LNCaP clone FGC (cell line): ENCODE measurements at places on chromosomes 11 and 22.

DNA sequence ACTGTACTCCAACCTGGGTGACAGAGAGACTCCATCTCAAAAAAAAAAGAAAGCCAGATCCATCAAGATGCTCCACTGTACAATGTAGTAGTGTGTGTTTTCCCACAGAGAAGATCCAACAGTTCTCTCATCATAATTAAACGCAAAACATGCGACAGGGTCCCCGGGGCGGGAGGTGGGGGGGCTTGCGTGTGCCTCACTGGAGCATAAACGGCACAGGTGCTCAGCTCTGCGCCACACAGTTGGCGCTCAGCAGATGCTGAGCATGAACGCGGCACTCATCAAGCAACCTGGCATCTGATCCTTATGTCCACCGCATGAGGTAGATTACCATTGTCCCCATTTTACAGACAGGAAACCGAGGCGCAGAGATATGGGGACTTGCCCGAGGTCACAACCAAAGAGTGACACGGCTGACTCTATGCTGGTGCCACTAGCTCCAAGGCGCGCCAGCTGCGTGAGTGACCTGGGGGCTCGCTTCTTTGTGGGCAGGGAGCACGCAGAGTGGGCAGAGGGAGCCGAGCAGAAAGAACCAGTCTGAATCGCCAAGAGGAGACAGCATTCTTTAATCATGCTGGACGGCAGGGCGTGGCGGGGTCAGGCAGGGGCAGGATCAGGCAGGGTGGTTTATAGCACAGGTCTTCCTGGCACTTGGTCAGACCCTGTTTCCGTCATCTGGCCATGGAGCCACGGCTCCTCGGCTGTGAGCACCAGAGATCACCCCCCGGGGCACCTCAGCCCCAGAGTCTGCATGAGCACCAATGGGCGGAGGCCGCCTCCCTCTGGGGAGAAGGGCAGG is 8.2 kb downstream of the C1QTNF6 start:
- no peak for DNase-seq

GRCh38 chr22:44080936-44081861 is 57.1 kb downstream of the PARVB start:
- no peak for DNase-seq

DNA sequence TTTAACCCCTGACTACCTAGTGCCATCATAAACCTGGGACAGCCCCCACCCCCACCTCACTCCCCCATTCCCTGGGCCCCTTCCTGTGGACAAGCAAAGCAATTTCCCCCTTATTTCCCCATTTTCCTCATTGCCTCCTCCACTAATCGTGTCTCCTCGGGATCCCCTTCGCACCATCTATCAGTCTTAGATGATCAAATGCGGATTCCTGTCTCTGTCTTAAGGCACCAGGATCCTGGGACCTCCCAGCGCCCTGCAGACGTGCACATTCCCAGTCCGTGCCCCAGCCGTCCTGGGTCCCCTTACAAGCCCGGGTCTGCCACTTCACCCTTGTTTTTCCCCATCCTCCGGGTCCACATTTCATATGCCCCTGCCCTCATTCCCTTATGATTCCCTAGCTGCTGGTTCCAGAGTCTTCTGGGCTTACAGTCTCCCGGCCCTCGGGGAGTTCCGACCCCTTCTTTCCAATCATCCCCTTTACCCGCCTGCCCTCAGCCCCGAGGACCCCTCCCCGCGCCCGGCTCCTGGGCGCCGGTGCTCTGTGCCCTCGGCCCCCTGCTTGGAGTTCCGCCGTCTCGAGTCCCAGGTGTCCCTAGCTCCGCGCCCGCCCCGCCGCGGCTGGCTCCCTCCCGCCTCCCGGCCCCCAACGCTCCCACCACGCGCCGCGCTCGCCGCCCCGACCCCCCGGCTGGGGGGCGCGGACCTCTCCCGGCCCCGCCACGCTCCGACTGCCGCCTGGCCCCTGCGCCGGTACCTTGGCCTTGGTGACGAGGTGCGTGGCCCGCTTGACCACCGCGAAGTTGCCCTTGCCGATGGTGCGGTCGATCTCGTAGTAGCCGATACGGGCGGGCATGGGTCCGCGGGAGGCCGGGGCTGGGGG is 599 bp downstream of the SIK3 start:
- DNase-seq = no peak

DNA sequence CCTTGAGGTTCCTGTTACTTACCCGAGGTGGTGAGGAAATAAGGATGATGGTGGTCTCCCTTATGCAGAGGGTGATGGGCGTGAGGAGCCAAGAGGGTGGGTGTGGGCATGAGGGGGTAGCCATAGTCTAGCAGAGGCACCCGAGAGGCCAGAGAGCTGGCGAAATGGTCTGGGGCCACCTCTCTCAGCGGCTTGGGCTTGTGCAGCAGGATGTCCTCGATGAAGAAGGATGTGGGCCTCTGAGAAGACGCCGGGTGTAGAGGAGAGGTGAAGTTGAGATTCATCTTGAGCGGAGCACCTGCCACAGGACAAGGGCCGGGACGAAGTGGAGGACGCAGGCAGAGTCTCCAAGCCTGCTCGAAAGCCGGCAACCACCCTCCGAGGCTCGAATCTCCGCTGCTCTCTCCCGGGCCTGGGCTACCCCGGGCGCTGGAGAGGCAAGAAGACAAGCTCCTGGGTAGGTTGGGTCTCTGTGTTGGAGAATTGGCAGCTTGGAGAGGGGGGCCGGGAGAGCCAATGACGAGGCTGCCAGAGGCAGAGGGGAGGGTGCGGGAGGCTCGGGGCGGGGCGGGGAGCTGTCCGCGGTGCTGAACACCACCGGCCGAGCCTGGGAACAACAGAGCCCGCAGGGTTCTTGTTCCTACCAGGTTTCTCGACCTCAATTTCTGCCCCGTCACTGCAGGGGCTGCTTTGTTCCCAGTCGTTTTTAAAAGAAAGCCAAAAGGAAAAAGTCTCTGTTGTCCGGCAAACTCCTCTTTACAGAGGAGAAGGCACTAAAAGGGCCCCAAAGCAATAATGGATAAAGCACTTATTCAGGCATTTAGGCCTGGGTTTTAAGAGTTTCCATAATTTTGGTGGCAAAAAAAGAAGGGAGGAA is at the start of gene BSX:
Gene BSX (minus strand): TSS at position 447 of the 877 bp plus-strand sequence. CDS start 163 bp downstream, at position 284.
- DNase-seq = peak; percentile 4

- no peak for DNase-seq
These were observed 152.3 kb upstream of the CCDC90B start for GRCh38 chr11:83438438-83438837.

- DNase-seq = no peak
These were observed 120.7 kb downstream of the MPPED1 start for GRCh38 chr22:43532301-43533155.

- no peak for DNase-seq
These were observed 38.9 kb upstream of the CSNK2A3 start for GRCh38 chr11:11391796-11392463.

DNA sequence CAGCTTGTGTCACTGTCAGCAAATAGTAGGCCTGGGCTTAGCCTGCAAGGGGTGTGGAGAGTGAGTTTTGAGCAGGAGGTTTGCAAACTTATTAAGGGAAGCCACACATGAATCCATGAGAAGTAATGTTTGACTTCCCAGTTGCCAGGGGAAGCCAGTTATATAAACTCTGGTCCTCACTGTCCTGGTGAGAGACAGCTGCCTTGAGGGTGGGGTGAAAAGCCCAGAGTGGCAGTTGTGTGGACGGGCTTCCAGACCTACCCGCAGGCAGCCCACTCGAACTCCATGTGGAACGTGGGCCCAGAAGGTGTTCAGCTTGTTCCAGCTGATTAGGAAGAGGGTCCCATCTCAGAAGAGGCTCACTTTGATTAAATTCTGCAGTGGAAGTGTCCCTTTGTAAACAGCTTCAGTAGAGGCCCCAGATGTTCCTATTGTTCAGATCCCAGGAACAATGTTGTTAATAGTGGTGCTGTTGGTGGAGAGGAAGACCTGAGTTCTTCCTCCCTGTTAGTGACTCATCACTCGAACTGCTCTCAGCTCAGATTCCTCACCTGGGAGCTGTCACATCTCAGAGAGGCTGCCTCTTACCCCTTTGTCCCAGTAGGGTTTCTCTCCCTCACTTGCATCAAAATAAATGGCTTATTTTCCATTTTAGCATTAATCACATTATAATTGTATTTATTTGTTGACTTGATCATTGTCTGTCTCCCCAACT is 63.4 kb downstream of the GRAMD1B start:
- DNase-seq = no peak

- no peak for DNase-seq
These were observed 1.6 kb downstream of the CPT1A start for GRCh38 chr11:68839911-68840641.

DNA sequence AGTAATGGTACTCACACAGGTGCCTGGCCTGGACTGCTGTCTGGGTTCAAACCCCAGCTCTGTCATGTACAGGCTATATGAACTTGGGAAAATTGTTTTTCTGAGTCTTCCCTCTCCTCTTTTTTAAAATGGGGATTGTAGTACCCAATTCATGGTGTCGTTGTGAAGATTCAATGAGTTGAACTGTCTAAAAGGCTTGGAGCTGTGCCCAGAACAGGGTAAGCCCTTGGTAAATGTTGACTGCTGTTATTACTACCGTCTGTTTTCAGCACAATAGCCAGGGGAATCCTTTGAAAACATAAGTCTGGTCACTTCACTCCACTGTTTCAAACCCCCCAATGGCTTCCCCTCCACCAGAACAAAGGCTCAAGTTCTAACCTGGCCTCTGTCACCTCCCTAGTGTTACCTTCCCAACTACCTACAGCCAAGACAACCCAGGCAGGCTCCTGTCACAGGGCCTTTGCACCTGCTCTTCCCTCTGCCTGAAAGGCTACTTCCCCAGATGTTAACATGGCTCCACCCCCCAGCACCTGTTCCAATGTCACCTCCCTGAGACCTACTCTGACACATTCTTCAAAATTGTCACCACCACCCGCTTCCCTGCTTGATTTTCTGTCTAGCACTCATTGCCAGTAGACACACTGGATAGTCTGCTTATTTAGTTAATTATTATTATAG is 152.8 kb downstream of the CHST1 start:
- no peak for DNase-seq

- no peak for DNase-seq
These were observed 21.3 kb upstream of the KDM4E start for GRCh38 chr11:95003716-95004115.
